Retinal pigment epithelial cell (primary cell): ENCODE measurements at places on chromosomes 3 and 15.

DNA sequence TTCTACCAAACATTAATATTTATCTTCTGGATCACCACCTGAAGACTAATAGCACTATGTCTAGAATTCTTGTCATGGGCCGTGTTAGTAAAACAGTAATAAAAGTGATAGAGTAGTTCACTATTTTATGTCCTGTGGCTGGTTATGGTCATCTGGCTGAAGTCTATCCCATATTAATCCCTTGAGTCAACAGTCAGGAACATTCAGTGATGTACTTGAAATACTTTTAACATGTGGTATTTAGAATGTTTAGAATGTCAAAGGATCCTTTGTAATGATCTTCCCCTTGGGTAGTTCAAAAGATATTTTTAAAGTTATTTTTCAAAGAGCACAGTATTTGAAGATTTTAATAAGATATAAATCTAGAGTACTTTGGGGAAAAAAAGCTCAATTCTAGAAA is 117.0 kb downstream of the MBNL1 start:
- DNase-seq = peak; percentile 81

DNA sequence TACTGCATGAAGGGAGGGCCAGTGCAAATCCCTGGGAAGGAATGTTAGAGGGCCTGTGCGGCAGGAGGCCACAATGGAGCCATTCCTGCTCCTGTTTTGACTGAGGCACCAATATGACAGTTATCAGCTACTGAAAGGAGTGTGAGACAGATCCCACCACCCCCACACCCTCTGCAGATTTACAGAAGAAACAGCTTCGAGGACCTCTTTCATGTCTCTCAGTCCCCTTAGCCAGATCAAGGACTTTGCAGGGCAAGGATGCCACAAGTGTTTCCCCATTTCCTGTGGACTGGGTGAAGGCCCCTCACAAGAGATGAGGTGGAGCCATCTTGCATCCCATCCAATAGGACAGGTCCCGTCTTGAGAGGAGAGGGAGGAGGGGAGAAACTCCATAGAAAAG is 48.5 kb upstream of the RASGRP1 start:
- DNase-seq = no peak

DNA sequence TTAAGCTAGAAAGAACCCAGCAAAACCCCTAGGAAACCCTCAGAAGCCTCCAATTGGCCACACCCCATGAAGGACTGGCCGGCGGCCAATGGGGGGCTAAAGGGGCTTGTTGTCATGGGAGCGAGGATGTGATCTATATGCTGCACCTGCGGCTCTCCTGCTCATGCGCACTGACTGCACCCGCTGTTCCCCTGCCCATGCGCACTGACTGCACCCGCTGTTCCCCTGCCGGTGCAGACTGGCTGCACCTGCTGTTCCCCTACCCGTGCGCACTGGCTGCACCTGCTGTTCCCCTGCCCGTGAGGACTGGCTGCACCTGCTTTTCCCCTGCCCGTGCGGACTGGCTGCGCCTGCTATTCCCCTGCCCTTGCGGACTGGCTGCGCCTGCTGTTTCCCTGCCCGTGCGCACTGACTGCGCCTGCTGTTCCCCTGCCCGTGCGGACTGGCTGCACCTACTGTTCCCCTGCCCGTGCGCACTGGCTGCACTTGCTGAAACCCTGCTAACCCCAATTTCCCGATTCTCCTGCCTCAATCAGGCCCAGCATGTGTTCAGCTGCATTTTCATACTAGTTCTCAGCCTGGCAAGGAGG is 16.8 kb upstream of the MCCC1 start:
- DNase-seq = no peak

DNA sequence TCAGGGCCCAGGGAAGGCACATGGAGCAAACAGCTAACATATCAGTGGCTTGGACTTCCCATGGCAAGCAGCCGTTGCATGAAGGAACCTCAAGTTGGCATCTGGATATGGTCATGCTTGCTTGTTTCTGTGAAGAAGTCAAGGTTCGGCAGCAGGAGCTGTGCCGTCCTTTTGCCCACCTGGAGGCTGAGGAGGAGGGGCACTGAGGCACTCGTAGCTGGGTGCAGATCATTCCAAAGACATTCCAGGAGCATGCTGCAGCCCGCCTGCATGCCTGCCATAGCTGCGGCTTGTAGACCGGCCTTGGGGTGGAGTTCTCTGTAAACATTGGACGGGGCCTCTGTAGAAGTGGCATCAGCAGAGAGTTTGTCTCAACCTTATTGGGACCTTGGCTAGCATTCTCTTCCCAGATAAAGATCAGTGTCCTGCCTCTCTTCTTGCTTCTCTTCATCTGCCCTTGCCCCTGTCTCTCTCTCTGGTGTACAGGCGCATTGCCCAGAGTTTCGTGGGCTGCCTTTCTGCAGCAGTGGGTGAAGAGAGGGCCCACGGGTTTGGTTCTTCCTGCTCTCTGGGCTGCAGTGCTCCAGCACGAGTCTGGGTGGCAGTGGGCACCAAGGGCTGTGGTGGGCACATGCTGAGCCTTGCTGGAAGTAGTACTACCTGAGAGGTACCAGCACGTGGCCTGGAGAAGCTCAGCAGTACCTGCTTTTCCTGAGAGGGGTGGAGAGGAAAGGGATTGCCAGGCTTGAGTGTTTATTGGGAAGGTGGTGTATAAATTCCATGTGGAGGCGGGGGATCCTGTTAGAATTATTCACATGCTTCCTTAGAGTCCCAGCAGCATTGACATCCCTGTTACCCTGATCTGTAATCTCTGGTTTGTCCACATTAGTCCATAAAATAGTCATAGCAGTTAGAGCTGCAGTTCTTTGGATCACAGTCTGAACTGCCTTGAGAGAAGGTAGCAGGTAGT is 49.4 kb downstream of the CHCHD6 start:
- DNase-seq = no peak

DNA sequence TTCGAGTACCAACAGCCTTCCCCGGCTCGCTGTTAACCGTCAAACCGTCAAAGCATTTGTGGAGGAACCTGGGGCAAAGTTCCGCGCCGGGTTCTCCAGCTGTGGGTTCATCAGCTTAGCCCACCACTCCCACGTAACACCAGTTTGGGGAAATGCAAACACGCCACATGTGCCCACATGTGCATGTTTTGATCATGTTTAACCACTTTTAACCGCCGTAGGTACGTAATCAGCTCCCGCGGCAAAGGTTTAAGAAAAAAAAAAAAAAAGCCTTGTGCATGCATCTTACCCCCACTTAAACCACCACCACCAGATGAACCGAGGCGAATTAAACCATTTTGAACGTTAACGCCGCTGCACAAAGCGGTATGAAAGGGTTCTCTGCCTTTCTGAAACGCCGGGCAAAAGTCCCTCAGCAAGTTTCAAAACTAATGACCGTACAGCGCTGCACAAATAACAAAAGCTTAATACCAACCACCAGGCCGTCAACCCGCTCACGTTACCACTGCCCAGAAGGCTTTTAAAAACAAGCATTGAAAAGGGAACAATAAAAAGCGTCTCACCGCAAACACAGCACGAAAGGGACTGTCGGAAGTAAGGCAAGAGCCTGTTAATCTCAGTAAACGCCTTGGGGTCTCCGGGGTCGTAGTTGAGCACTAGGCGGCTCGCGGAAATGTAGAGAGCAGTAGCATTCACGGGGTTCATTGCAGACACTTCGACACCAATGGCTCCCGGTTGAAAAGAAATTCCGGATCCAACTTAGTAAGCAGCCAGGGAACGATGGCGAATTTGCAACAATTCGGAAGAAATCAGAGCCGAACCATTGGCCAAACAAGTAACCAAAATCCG is 1.5 kb downstream of the MSL2 start:
- no peak for DNase-seq

- no peak for DNase-seq
Observed at GRCh38 chr15:60421544-60421943, 23.8 kb upstream of the ANXA2 start.

DNA sequence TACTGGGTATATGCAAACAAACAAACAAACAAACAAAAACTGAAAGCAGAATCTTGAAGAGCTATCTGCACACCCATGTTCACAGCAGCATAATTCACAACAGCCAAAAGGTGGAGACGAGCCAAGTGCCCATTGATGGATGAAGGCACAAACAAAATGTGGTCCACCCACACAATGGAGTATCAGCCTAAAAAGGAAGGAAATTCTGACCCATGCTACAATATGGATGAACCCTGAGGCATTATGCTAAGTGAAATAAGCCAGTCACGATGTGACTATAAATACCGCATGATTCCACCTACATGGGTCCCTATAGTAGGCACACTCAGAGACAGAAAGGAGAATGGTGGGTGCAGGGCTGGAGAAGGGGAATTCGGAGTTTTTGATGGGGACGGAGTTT is 24.1 kb downstream of the XPC start:
- no peak for DNase-seq

DNA sequence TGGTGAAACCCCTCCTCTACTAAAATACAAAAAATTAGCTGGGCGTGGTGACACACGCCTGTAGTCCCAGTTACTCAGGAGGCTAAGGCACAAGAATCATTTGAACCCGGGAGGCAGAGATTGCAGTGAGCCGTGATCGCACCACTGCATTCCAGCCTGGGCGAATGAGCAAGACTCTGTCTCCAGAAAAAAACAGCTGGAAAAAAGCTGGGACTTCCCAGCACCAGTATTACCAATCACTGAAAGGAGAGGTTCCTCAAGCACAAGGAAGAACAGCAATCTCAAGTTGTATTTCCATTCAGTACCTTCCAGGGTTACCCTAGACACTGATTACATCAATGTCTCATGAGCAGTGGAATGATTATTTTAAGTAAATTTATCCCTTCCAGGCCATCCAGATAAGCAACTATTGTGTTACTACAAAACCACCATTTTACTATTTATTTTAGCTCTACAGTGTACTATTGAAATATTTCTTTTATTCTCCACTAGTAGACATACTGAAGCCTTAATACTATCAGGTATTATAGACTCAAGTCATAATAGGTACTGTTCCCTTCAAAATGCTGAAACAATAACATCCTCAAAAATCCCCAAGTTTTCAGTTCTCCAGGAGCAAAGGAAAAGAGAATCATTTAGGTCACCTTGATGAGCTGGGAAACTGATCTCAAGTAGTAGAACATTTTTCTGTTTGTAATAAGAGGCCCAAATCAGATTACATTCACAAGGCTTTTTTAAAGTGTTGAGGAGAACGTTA is 54.8 kb upstream of the VGLL4 start:
- no peak for DNase-seq

DNA sequence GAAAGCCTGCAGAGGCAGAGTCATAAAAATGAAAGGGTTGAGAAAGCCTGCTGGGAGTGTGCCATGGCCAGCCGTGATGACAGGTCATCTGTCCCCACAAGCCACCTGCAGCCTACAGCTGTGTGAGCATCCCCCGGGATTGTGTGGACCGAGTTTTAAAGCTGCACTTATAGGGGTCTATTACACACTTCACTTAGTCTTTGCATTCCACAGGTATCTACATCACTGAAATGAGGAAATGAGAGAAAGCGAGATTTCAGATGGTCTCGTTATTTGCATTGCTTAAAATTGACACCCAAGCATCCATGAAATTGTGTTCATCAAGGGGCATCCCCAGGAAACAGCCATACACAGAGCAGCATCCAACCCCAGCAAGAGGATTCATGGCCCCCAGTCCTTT is 137.6 kb upstream of the TRIM42 start:
- no peak for DNase-seq

DNA sequence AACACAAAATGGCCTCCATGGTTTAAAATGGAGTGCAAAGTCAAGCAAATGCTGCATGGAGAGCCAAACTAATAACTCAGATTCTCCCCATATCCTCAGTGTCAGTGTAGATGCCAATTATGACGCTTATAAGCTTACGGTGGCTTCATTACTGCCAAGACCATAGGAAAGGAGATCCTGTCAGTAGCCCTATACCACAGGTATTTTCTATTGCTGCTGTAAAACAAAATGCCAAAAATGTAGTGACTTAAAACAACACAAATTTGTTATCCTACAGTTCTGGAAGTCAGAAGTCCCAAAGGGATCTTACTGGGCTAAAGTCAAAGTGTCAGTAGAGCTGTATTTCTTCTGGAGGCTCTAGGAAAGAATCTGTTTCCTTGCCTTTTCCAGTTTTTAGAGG is 149.8 kb upstream of the GBE1 start:
- no peak for DNase-seq

- no peak for DNase-seq
Observed at GRCh38 chr3:58422756-58423325, 10.8 kb downstream of the PDHB start.

GRCh38 chr15:40891810-40892446 is 2.3 kb upstream of the VPS18 start:
- DNase-seq = no peak

- DNase-seq = no peak
Observed at GRCh38 chr15:43292375-43293078, 25.8 kb upstream of the TGM5 start.

- no peak for DNase-seq
Observed at GRCh38 chr3:182129740-182130139, 418.0 kb downstream of the SOX2 start.

- DNase-seq = no peak
Observed at GRCh38 chr3:33111581-33111980, 2.2 kb upstream of the CRTAP start.

GRCh38 chr15:31228011-31228484 is 98.6 kb upstream of the KLF13 start:
- no peak for DNase-seq

DNA sequence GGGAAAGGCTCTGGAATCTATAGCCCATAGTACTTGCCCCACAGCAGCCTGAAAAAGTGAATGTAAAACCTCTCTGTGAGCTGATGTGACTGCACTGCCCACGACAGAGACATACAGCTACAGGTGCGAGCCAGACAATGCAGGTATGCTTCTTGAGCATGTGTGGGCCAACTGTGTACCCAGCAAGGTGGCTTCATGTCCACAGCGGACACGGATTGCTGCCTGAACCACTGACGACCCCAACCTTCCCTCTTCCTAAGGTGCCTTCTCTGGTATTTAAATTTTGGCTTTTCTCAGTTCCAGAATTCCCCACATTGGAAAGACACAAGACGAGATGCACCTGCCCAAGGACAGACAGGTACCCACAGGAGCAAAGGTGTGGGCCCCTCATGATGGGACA is 65.8 kb downstream of the SCN5A start:
- DNase-seq = no peak

- DNase-seq = no peak
Observed at GRCh38 chr3:130925628-130926027, 31.7 kb downstream of the ATP2C1 start.

DNA sequence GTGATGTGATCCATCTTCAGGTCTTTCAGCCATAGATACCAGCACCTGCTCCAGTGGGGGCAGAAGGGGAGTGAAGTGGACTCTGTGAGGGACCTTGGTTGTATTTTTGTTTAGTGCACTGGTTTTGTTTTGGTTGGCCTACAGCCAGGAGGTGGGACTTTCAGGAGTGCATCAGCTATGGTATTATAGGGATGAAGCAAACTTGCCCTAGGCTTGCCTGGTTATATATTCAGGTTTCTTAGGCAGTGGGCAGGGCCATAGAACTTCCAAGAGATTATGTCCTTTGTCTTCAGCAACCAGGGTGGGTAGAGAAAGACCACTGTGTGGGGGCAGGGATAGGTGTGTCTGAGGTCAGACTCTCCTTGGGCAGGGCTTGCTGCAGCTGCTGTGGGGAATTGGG is 337.3 kb upstream of the SGO1 start:
- DNase-seq = no peak

- no peak for DNase-seq
Observed at GRCh38 chr3:131401978-131402377, 20.4 kb downstream of the NUDT16 start.
